Thymus (tissue), 14 donors: ENCODE measurements at places on chromosomes 7 and 10. TPM values are rescaled to one million over a fixed set of nuclear protein-coding genes. Genes with fewer than 3 reads are reported as not detected.

- H3K27me3 ChIP-seq: no peaks in the 10 kb centered on the region
- no peaks in the 10 kb centered on the region for H3K36me3 ChIP-seq
- H3K4me1 ChIP-seq: peaks cover 9% of the 10 kb centered on the region
- H3K4me3 ChIP-seq: no peak overlapping the region
- no peak for DNase-seq
Observed at GRCh38 chr7:47601881-47602249, 20.0 kb upstream of the TNS3 start.

Gene UBTD1
- 2.5 TPM for total RNA-seq

- H3K4me1 ChIP-seq: no peaks in the 10 kb centered on the region
- no peak overlapping the region for H3K27ac ChIP-seq
Observed at GRCh38 chr10:50641626-50642025, 17.9 kb upstream of the SGMS1 start.

DNA sequence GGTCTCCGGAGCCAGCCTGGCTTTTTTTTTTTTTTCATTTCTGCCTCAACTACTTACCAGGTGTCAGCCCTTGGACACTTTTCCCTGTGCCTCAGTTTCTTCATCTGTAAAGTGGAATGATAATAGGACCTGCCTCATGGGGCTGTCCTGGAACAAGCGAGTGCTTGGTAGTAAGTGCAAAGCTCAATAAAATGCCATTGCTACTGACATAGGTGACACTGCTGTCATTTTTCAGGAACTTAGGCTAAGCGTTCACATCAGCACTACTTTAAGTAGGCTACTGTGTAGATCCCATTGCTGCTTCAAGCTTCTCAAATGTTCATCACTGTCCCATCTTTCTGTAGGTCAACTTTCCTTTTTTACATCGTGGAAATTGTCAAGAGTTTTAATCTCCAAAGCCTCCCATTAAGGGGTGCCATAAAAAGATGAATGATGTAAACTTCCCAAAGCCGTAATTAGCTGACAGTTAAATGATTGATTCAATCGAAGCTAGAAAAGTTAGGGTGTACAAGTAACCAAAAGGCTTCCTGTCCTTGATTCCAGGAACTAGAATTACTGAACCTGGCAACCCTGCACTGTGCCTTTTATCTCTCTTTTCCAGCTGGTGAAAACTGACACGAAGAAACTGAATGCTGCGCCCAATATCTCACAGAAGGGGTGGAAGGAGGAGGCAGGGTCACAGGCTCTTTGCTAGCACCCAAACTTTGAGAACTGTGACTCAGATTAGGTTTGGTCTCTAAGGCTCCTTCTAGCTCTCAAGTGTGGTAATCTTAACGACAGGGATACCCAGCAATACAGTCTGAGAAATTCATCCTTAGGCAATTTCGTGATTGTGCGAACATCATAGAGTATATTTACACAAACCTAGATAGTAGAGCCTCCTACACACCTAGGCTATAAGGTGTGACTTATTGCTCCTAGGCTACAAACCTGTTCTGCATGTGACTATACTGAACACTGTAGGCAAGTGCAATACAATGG lies 861 bp upstream of the USP6NL start:
- H3K36me3 ChIP-seq: no peaks in the 10 kb centered on the region
- no peak for DNase-seq
- peak overlapping the region; percentile 56 for H3K4me3 ChIP-seq
- no peak overlapping the region for H3K27ac ChIP-seq

Gene CNPY1
- total RNA-seq: not detected

Gene SOSTDC1
- 2.0 TPM for total RNA-seq

- H3K4me1 ChIP-seq: no peaks in the 10 kb centered on the region
- H3K4me3 ChIP-seq: no peak overlapping the region
- H3K36me3 ChIP-seq: peaks cover 5% of the 10 kb centered on the region
- DNase-seq: no peak
- no peaks in the 10 kb centered on the region for H3K27me3 ChIP-seq
- H3K27ac ChIP-seq: no peak overlapping the region
Observed at GRCh38 chr10:895324-895723, 36.2 kb downstream of the LARP4B start.

DNA sequence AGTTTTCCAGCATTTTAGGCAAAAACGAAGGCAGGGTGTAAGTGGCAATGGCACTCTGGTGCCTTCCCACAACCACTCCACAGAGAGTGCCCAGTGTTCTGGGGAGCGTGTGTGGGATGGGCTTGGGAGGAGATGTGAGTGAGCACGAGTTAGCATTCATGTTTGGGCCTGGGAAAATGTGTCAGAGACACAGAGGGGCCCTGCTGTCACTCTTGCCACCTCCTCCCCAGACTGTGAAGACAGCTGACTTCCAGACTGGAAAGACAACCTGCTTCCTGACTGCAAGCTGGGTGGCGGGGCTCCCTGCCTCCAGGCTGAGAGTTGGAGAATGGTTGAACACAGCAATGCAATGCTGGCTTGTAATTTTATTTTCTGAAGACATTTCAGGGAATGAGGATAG lies 454.5 kb upstream of the ZMIZ1 start:
- no peaks in the 10 kb centered on the region for H3K27me3 ChIP-seq
- no peaks in the 10 kb centered on the region for H3K36me3 ChIP-seq
- no peaks in the 10 kb centered on the region for H3K4me1 ChIP-seq
- no peak overlapping the region for H3K4me3 ChIP-seq
- DNase-seq: no peak

Gene SPDYE9
- total RNA-seq: not detected

DNA sequence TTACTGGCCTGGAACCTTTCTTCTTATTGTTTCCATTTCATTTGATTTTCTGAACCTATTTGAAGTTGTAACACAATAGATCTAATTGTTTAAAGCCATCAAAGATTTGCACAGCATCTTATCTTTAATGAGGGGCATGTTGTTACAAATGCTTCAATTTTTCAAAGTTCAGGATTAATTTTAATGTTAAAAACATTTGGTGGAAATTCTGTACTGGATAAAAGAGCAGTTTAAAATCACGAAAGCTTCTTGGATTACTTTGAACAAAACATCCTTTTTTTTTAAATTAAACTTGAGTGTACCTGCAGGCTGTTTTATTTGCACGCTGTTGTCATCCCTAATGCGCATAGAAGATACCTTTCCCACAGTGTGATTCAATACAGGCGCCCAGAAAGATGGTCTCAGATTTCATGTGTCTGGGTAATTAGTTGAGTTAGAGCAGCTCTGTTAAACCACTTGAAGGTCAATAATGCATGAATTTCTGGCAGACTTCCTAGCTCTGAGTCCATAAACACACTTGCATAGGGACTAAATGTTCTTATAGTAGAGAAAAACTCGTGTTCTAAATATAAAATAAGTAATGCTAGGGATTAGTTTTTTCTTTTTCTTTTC lies 29.3 kb upstream of the DDX50 start:
- no peaks in the 10 kb centered on the region for H3K36me3 ChIP-seq
- H3K27me3 ChIP-seq: no peaks in the 10 kb centered on the region
- DNase-seq: peak; percentile 14
- H3K27ac ChIP-seq: no peak overlapping the region
- no peaks in the 10 kb centered on the region for H3K4me1 ChIP-seq

Gene NUTM2D
- 3.3 TPM for total RNA-seq

DNA sequence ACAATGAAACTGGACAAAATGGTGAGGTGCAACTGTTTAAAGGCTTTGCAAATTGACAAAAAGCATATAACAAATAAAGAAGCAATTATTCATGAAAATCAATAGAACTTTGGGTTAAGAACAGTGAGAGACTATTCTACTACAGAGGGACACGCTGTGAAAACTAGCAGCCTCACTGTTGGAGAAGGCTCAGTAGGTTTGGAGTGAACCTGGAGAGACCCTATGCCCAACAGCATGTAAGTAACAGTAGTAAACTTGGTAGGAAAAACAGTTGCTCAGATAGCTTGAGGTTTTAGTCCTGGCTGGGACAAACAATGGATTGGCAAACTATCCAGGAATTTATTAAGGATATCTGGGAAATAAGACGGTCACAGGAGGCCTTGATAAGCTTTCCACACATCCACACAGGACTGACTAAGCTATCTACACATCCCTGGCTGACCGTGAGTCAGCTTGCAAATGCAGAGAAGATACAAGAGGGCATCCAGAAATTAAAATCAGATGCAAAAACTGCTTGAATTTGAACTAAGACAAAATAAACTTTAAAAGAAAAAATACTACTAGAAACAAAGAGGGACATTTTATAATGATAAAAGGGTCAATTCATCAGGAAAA lies 15.9 kb downstream of the FAM149B1 start:
- H3K4me1 ChIP-seq: no peaks in the 10 kb centered on the region
- DNase-seq: no peak
- H3K27ac ChIP-seq: no peak overlapping the region
- H3K4me3 ChIP-seq: no peak overlapping the region

- no peaks in the 10 kb centered on the region for H3K4me1 ChIP-seq
- H3K36me3 ChIP-seq: peaks cover 20% of the 10 kb centered on the region
- H3K4me3 ChIP-seq: no peak overlapping the region
- H3K27ac ChIP-seq: no peak overlapping the region
Observed at GRCh38 chr10:21727452-21728168, 193.6 kb downstream of the MLLT10 start.

DNA sequence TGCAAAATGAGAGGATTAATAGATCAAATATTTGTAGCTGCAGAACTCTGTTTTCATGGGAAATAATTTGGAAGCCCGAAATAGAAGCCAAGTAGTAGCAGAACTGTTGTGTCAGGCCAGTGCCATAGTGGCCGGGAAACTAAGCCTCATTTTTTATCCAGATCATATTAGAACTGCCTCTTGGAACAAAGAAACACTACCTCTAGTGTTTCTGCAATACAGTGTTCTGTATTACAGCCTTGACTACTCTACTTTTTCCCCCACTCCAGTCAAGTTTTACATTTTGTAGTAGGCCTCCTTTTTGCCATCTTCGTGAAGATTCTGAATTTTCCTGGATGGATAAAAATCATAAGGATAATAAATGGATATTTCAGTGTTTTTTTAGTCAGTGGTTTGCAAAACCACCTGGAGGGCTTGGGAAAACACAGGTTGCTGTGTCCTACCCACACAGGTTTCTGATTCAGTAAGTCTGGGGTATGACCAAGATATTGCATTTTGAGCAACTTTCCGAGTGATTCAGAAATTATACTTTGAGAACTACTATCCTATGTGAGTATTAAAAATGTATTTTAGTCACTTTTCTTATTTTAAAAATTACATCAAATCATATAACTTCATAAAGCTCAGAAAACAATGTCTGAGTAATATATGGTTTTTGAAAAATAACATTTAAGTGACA lies 326.2 kb upstream of the KAT6B start:
- H3K4me3 ChIP-seq: no peak overlapping the region
- no peaks in the 10 kb centered on the region for H3K4me1 ChIP-seq
- no peaks in the 10 kb centered on the region for H3K36me3 ChIP-seq
- H3K27me3 ChIP-seq: no peaks in the 10 kb centered on the region

- no peaks in the 10 kb centered on the region for H3K27me3 ChIP-seq
- peak within 1 kb of the TSS; percentile 69 for H3K4me3 ChIP-seq
- peaks cover 8% of the 10 kb centered on the region for H3K36me3 ChIP-seq
- H3K4me1 ChIP-seq: peaks cover 35% of the 10 kb centered on the region
- peak; percentile 83 for DNase-seq
- H3K27ac ChIP-seq: peak within 1 kb of the TSS; percentile 95
Observed at GRCh38 chr7:151059367-151060112, at the start of gene SLC4A2. Gene SLC4A2, plus strand, starts transcription at chr7:151059589. Its CDS starts 2,399 bp downstream, at chr7:151061988.

Gene MSMB
- 1.1 TPM for total RNA-seq

Gene AKR1C4
- not detected for total RNA-seq

GRCh38 chr10:44650691-44651661 lies 260.2 kb upstream of the TMEM72 start:
- H3K4me3 ChIP-seq: no peak overlapping the region
- H3K27me3 ChIP-seq: no peaks in the 10 kb centered on the region
- DNase-seq: no peak
- H3K36me3 ChIP-seq: no peaks in the 10 kb centered on the region
- H3K4me1 ChIP-seq: no peaks in the 10 kb centered on the region

Gene SSBP1
- total RNA-seq: 233 TPM

- H3K36me3 ChIP-seq: no peaks in the 10 kb centered on the region
- no peak for DNase-seq
- H3K27me3 ChIP-seq: no peaks in the 10 kb centered on the region
- H3K27ac ChIP-seq: peak overlapping the region; percentile 98
- peak overlapping the region; percentile 62 for H3K4me3 ChIP-seq
Observed at GRCh38 chr7:107744345-107744750, 406 bp downstream of the CBLL1 start.

- DNase-seq: no peak
- no peak overlapping the region for H3K4me3 ChIP-seq
- no peaks in the 10 kb centered on the region for H3K36me3 ChIP-seq
- H3K27me3 ChIP-seq: no peaks in the 10 kb centered on the region
- H3K27ac ChIP-seq: peak overlapping the region; percentile 58
Observed at GRCh38 chr10:91034494-91035159, 113.7 kb upstream of the ANKRD1 start.

Gene CLCN1
- total RNA-seq: 0.09 TPM

Gene AKR1D1
- total RNA-seq: 0.05 TPM

Gene ENO4
- total RNA-seq: 0.14 TPM

Gene EGFR
- 14.2 TPM for total RNA-seq

GRCh38 chr7:116969371-116969902 lies 16.1 kb downstream of the ST7 start:
- H3K4me1 ChIP-seq: no peaks in the 10 kb centered on the region
- no peaks in the 10 kb centered on the region for H3K27me3 ChIP-seq

- H3K27ac ChIP-seq: no peak overlapping the region
- H3K4me3 ChIP-seq: no peak overlapping the region
- H3K4me1 ChIP-seq: no peaks in the 10 kb centered on the region
- H3K27me3 ChIP-seq: no peaks in the 10 kb centered on the region
- H3K36me3 ChIP-seq: no peaks in the 10 kb centered on the region
- DNase-seq: no peak
Observed at GRCh38 chr10:120684226-120684625, 166.9 kb upstream of the WDR11 start.

DNA sequence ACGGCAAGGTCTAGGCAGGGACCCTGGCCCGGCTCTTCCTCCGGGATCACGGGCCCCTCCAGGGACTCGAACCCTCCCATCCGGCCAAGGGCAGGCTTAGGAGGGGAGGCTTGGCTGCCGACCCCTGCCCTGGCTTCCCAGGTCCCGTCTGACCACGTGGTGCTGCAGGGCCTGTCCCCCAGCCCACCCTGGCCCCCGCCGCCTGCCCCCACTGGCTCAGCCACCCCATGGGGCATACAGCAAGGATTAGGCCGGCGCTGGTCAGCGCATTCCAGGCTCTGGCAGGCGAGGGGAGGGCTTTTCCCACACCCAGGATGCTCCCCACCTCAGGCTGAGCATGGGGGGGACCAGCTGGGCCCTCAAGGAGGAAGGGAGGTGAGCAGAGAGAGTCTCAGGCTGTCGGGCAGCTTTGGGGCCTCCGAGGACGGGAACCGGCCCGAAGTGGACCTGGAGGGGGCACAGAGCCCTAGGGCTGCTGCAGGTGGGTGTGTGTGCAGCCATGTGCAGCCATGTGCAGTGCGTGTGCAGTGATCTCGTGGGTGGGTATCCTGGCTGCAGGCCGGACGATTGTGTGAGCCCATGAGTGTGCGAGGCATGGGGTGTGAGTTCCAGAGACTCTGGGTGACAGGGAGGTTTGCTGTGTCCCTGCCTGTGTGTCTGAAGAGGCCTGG lies 713 bp upstream of the GRIFIN start:
- no peak for DNase-seq
- no peaks in the 10 kb centered on the region for H3K27me3 ChIP-seq
- no peaks in the 10 kb centered on the region for H3K4me1 ChIP-seq
- no peak overlapping the region for H3K4me3 ChIP-seq
- H3K36me3 ChIP-seq: no peaks in the 10 kb centered on the region
- no peak overlapping the region for H3K27ac ChIP-seq

Gene COL1A2
- 55.3 TPM for total RNA-seq

Gene HOGA1
- total RNA-seq: 0.19 TPM

Gene CRHR2
- total RNA-seq: under 0.01 TPM

Gene CYP26A1
- 1.2 TPM for total RNA-seq

Gene POLL
- 5.4 TPM for total RNA-seq

Gene EPHB4
- total RNA-seq: 7.3 TPM
